ENCODE measurements at places on chromosomes 16 and 17.

DNA sequence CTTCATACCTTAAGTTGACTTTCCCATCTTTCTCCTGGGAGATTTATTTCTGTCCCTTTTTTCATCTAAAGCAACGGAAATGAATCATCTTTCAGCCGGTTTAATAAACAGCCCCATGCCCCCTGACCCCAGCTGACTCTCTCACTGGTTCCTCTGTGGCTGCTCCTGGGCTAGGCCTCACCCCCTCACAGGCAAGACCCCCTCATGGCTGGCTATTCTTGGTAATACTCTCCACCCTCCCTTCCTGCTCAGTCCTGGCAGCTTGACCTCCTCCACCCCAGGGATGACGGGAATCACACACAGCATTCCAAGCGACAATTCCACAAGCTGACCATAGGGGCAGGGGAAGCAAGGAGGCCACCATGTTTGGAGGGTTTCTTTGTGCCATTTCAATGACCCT lies 1.5 kb upstream of the ADAP2 start:
- DNase-seq: no peak

- DNase-seq: peak; percentile 24
Observed at GRCh38 chr17:66904760-66905624, 59.5 kb upstream of the CACNG4 start.

- DNase-seq: peak; percentile 72
Observed at GRCh38 chr17:2264067-2264860, 39.3 kb downstream of the SMG6 start.

GRCh38 chr17:56929362-56929969 lies 15.6 kb upstream of the TRIM25 start:
- no peak for DNase-seq

- DNase-seq: no peak
Observed at GRCh38 chr16:68383858-68384257, 64.5 kb downstream of the SMPD3 start.

GRCh38 chr16:53098526-53099317 lies 43.9 kb downstream of the CHD9 start:
- DNase-seq: peak; percentile 95

- no peak for DNase-seq
Observed at GRCh38 chr17:2983255-2983654, 80.2 kb downstream of the OR1D5 start.

- no peak for DNase-seq
Observed at GRCh38 chr17:60355663-60356594, 36.0 kb downstream of the USP32 start.

DNA sequence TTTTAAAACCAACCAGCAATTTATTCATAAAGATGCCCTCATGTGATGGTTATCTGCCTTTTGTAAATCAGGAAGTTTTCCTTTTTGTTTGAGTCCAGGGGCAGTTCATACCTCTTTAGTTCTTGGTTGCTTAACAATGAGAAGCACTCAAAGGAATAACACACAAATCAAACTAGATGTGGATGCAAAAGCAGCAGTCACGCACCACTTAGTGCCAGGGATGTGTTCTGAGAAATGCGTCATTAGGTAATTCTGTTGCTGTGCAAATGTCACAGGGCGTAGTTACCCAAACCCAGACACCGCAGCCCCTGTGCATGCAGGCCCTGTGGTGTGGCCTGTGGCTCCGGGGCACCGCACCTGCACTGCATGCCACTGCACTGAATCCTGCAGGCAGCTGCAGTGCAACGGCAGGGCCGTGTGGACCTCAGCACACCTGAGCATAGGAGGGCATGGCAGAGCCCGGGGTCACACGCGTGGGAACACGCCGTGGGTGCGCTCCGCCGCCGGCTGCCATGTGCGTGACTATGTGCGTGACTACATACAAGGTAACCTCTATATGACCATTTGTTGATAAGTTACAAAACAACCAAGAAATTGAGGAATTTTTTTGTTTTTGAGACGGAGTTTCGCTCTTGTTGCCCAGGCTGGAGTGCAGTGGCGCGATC lies 39.6 kb downstream of the PKD1 start:
- no peak for DNase-seq

DNA sequence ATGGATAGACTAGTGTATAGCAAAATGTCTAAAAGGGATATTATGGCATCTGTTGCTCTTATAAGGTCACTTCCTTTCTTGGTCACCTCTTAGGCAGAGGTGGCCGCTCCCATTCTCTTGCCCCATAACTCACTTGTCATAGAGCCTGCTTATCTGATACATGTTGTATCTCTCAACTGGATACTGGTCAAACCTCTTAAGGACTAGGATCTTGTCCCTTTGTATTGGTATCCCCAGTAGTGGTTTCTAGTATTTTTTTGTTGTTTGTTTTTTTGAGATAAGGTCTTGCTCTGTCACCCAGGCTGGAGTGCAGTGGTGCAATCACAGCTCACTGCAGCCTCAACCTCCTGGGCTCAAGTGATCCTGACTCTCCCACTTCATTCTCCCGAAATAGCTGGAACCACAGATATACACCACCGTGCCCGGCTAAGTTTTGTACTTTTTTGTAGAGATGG lies 27.0 kb downstream of the ZSWIM7 start:
- DNase-seq: no peak

- no peak for DNase-seq
Observed at GRCh38 chr16:48501516-48502377, 108.2 kb downstream of the N4BP1 start.

DNA sequence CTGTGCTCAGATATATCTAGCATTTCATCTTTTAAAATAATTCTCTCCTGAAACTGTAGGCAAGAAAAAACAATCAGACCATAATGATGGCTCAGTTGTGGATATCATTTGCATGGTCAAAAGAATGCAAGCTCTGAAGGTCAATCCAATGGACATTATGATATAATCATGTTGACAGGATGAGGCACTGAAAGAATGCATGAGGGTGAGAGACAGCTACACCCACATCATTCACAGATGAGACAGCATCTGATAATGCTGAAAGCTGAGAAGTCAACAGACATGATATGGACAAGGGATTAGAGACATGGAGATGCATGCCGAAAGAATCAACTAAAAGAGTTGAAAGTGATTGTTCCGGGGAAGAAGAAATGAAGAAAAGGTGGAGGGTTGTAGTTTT lies 346.4 kb upstream of the CDH5 start:
- DNase-seq: peak; percentile 52

GRCh38 chr17:8967861-8968260 lies 2.4 kb upstream of the PIK3R5 start:
- DNase-seq: no peak

- DNase-seq: peak; percentile 62
Observed at GRCh38 chr16:85569615-85570212, 43.4 kb upstream of the GSE1 start.

DNA sequence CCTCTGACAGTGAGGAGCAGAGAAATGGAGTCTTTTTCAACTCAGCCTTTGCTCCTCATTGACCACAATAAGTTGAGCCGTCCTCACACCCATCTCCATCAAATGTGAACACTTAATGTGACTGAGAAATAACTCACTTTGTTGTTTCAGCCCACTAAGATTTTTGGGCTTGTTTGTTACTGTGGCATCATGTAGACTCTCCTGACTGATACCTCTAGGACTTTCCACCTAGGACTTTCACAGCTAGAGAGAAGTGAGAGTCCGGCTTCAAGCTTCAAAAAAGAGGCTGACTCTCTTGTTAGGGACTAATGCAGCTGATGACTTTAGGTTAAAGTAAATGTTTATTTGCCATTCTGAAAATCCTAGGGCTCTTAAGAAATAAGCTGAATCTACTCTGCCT lies 435.0 kb downstream of the TMEM114 start:
- DNase-seq: no peak

DNA sequence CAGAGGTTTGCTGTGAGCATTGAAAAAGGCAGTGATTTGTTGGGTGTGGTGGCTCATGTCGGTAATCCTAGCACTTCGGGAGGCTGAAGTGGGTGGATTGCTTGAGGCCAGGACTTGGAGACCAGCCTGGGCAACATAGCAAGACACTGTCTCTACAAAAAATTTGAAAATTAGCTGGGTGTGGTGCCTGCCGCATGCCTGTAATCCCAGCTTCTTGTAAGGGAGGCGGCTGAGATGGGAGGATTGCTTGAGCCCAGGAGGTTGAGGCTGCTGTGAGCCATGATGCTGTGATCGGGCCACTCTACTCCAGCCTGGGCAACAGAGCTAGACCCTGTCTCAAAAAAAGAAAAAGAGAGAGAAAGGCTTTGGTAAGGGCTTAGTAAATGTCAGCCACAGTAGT lies 7.0 kb upstream of the NPIPB2 start:
- DNase-seq: no peak

DNA sequence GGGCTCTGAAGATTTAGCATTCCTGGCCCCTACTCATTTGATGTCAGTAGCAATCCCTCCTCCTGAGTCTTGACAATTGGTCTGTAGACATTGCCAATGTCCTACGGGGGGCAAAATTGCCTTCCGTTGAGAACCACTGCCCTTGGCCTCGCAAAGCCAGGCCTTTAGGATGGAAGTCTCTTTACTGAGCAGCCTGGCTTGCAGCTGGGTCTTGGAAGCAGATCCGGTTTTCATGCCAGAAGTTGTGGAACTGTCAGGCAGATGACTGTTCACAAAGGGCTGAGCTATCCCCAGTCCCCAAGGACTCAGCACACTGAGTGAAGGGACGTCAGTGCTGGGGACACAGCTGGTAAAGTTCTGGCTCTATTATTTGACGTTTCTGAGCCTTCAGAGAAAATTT lies 83.2 kb downstream of the WSCD1 start:
- DNase-seq: no peak

Data from fibroblast of skin of abdomen (primary cell).